ENCODE measurements at places on chromosomes 1 and 21.

GRCh38 chr1:118151312-118151937, 33.6 kb downstream of the SPAG17 start:
- peak; percentile 61 for DNase-seq

DNA sequence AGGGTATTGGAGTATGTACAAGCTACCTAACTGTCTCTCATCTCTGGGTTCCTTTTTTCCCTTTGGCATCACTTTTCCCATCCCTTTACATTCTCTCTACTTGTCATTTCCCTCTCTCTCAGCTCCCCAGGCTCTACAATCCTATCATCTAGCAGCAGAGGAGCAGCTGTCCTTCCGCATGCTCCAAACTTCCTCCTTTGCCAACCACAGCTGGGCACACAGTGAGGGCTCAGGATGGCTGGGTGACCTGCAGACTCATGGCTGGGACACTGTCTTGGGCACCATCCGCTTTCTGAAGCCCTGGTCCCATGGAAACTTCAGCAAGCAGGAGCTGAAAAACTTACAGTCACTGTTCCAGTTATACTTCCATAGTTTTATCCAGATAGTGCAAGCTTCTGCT, 561 bp downstream of the CD1E start:
- DNase-seq: no peak

DNA sequence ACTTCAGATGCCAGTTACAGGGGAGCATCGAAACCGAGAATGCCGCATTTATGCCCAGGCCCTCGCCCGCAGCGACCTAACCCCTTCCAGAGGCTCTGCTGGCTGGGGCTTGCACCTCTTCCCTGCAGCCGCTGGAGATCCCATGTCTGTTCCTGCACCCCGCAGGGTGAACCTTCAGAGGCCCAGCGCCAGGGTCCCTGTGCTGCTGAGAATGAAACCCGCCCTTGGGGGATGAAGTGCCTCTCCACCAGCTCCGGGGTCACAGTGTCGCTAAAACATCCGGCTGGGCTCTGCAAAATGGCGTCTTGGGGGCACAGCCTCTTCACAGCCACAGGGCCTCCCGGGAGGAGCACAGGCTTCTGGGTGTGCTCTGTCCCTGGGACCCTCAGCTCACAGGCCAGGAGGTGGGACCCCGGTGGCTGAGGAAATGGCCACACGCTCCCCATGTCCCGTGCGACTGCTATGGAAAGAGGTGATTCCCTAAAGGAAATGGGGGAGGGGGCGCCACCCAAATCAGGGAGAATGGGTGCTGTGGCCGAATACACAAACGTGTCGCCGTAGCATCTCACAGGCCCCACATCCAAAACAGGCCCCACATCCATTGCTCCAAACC, 39.9 kb upstream of the TSPEAR start:
- no peak for DNase-seq

- no peak for DNase-seq
Observed at GRCh38 chr1:91831132-91831930, 54.6 kb downstream of the TGFBR3 start.

All from NCI-H146 (cell line).